ENCODE measurements at places on chromosomes 7 and 10. TPM values are rescaled to one million over a fixed set of nuclear protein-coding genes. Genes with fewer than 3 reads are reported as not detected.

GRCh38 chr7:75658369-75658768 is 80.4 kb downstream of the HIP1 start:
- no peak overlapping the region for H3K27ac ChIP-seq
- no peaks in the 10 kb centered on the region for H3K4me1 ChIP-seq
- no peak overlapping the region for H3K4me3 ChIP-seq
- H3K36me3 ChIP-seq, result no peaks in the 10 kb centered on the region

- H3K4me3 ChIP-seq, result no peak overlapping the region
- peaks cover 65% of the 10 kb centered on the region for H3K4me1 ChIP-seq
- DNase-seq, result no peak
- no peaks in the 10 kb centered on the region for H3K36me3 ChIP-seq
- peak overlapping the region; percentile 73 for H3K27ac ChIP-seq
These were observed 362.0 kb upstream of the NFE2L3 start for GRCh38 chr7:25789701-25790640.

DNA sequence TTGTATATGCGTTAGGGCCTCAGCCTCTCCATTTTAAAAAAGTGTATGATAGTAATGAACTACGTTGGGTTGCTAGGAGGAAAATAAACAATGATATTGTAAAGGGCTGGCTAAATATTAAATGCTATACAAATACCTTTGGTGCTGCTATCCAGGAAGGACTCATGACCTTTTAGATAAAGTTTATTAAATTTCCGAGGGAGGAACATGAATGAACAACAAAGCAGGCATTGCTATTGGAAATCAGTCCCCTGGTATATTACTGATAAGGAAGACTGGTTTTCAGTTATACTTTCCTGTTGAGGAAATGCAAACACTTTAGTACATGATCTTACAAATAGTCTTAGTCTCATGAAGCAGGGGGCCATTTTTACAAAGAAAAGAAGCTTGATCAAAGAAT is 17.2 kb upstream of the AGR2 start:
- no peaks in the 10 kb centered on the region for H3K36me3 ChIP-seq
- no peaks in the 10 kb centered on the region for H3K27me3 ChIP-seq
- no peak for DNase-seq
- no peak overlapping the region for H3K27ac ChIP-seq
- H3K4me1 ChIP-seq, result no peaks in the 10 kb centered on the region

- H3K4me1 ChIP-seq, result peaks cover 21% of the 10 kb centered on the region
- DNase-seq, result no peak
- no peaks in the 10 kb centered on the region for H3K27me3 ChIP-seq
- H3K27ac ChIP-seq, result peak overlapping the region; percentile 41
- no peak overlapping the region for H3K4me3 ChIP-seq
These were observed 156.7 kb upstream of the TCF7L2 start for GRCh38 chr10:112793202-112793921.

Gene BRAT1
- 24.6 TPM for total RNA-seq

- no peaks in the 10 kb centered on the region for H3K36me3 ChIP-seq
- no peak for DNase-seq
- no peaks in the 10 kb centered on the region for H3K27me3 ChIP-seq
These were observed 703.0 kb upstream of the NRP1 start for GRCh38 chr10:34037499-34037898.

GRCh38 chr7:78594156-78594555 is 795.6 kb downstream of the PHTF2 start:
- no peaks in the 10 kb centered on the region for H3K36me3 ChIP-seq
- no peak overlapping the region for H3K27ac ChIP-seq
- no peak for DNase-seq
- H3K27me3 ChIP-seq, result no peaks in the 10 kb centered on the region
- H3K4me1 ChIP-seq, result no peaks in the 10 kb centered on the region
- no peak overlapping the region for H3K4me3 ChIP-seq

Gene NPTX2
- 21.8 TPM for total RNA-seq

GRCh38 chr7:142603870-142604448 is 145.3 kb upstream of the PRSS1 start:
- DNase-seq, result no peak
- H3K36me3 ChIP-seq, result no peaks in the 10 kb centered on the region
- H3K27ac ChIP-seq, result no peak overlapping the region
- H3K27me3 ChIP-seq, result no peaks in the 10 kb centered on the region
- H3K4me1 ChIP-seq, result no peaks in the 10 kb centered on the region

GRCh38 chr7:5679813-5680473 is 101.5 kb downstream of the RNF216 start:
- H3K4me1 ChIP-seq, result no peaks in the 10 kb centered on the region
- DNase-seq, result peak; percentile 83
- H3K27me3 ChIP-seq, result no peaks in the 10 kb centered on the region
- H3K4me3 ChIP-seq, result no peak overlapping the region
- no peaks in the 10 kb centered on the region for H3K36me3 ChIP-seq

Gene SOSTDC1
- 1.6 TPM for total RNA-seq

DNA sequence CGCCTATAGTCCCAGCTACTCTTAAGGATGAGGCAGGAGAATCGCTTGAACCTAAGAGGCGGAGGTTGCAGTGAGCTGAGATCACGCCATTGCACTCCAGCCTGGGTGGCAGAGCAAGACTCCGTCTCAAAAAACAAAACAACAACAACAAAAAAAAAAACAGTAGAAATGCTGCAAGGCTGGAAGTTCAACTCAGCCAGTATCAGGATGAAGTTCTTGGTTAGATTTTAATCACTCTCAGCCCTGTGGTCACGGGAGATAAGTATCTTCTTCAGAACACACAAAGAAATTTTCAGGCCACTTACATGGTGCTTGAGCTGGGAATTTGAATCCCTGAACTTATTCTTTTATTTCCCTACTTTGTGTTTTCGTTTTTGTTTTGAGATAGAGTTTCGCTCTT is 120.4 kb downstream of the MARCHF5 start:
- no peak overlapping the region for H3K27ac ChIP-seq
- DNase-seq, result no peak
- H3K4me3 ChIP-seq, result no peak overlapping the region
- no peaks in the 10 kb centered on the region for H3K36me3 ChIP-seq
- no peaks in the 10 kb centered on the region for H3K4me1 ChIP-seq
- H3K27me3 ChIP-seq, result no peaks in the 10 kb centered on the region

DNA sequence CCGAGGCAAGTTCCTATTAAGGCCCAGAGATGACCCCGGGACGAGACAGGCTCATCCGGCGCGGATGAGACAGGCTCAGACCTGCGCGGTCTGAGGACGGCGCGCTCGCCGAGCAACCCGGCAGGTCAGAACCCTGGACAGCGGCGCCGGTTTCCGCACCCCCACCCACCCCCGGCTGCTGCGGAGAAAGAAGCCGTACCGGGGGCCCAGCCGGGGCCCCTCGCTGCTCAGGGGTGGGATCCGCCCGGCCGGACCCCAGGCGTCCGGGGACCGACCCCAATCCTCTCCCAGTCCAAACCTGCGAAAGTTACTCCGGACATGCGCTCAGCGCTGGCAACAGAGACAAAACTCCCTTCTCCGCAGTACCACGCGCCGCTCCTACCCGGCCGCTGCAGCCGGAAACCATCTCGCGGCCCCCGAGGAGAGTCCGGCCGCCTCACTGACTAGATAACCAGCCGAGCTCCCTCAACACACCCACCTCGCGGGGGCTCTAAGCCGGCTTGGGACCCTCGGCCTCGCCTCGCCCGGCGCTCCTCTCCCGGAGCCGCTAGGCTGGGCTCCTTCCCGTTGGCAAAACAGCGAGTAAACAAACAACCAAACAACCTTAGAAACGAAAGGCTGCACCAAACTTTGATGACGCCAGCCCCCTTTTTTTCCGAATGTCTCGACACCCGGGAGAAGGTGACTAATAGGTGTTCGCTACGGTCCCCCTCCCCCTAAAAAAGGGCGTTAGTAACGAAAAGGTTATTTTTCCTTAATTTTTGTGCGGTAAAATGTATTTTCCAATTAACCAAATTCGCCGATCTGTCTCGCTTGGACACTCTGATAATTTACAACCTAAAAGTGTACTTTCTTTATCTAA is 2.3 kb upstream of the DRGX start:
- DNase-seq, result no peak
- H3K36me3 ChIP-seq, result no peaks in the 10 kb centered on the region
- H3K27ac ChIP-seq, result no peak overlapping the region

Gene FAM237B
- not detected for total RNA-seq

GRCh38 chr10:119316729-119317097 is 109.3 kb downstream of the GRK5 start:
- DNase-seq, result no peak
- no peaks in the 10 kb centered on the region for H3K27me3 ChIP-seq
- H3K27ac ChIP-seq, result peak overlapping the region; percentile 65
- H3K4me3 ChIP-seq, result no peak overlapping the region
- H3K4me1 ChIP-seq, result peaks cover 56% of the 10 kb centered on the region
- H3K36me3 ChIP-seq, result no peaks in the 10 kb centered on the region

DNA sequence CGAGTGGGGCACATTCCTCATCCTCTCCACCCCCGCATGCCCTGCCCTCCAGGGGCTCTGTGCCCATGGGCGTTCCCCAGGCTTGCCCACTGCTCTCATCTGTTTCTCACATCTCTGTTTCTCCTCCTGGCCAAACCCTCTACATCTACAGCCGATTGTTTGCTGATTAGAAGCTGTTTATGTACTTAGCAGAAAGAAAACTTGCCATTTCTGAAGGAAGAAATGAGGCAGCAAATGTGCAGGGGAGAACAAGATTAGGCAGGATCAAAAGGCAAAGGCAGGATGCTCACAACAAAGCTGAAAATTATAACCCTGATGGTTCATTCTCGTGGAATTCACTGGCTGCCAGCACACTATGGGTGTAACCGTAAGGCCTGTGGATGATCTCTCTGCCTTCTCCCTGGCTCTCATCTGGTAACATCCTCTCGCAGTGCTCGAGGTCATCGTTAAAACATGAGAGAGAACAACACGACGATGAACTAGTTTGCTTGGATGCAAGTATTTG is 111.6 kb upstream of the KLF14 start:
- DNase-seq, result no peak
- no peak overlapping the region for H3K4me3 ChIP-seq
- H3K4me1 ChIP-seq, result no peaks in the 10 kb centered on the region

Gene IGFBP1
- total RNA-seq, result not detected

DNA sequence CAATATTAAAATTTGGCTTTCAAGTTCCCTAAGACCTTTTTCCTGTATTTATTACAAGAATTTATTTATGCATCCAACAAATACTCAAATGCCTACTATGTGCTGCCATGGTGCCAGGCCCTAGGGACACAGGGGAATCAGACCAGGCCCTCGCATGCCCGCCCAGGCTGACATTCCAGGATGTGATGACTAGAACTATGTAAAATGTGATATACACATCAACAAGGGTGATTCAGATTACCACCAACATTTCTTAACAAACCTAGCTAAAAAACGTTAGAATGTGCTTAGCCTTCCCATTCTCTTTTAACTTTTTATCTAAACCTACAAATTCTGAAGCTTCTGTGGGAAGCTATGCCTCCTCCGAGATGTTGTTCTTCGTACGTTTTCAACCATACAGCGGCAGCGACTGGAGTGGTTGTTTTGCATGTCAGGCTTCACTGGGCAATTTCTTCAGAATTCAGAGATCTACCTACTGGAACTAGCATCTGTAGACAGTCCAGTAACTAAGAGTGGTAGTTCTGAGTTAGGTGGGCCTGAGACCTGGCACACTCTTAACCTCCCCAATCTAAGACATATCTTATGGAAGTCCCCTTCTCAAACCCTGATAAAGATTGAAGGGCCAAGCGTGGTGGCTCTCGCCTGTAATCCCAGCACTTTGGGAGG is 22.1 kb downstream of the GNA12 start:
- no peaks in the 10 kb centered on the region for H3K36me3 ChIP-seq
- no peak overlapping the region for H3K4me3 ChIP-seq
- no peaks in the 10 kb centered on the region for H3K27me3 ChIP-seq

DNA sequence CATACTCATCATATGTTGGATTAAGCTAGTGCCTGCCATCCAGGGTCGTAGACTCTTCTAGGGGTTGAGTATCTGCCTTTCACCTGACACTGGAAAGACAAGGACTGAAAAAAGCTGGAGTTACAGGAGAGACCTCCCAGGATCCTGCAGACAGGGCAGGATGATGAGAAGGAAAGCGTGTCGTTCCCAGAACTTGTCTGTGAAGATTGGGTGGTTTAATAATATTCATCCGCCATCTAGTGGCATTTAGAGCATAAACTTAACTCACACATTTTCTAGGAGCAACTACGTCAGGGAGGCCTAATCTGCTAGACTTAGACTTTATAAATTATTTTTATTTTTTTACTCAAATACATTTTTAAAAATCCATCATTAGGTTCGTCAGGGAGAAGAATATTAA is 59.6 kb downstream of the ADRB1 start:
- no peaks in the 10 kb centered on the region for H3K27me3 ChIP-seq
- H3K4me1 ChIP-seq, result peaks cover 19% of the 10 kb centered on the region
- no peak overlapping the region for H3K4me3 ChIP-seq
- DNase-seq, result no peak
- no peaks in the 10 kb centered on the region for H3K36me3 ChIP-seq

DNA sequence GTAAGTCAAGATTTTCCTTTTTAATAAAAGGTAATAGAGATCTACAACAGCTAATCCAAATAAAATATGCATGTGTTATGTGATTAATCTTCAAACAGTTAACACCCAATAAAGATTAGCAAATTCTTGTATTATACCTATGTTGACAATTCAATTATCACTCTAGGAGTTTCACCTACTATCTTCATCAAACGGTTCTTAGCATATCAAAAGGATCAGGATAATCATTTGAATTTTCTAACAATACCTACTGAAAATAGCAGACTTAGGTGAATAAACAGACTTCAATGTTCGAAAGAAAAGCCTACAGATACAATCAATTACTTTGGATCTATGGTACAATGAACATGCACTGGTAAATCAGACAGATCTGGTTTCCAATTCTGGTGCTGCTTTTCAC is 268.3 kb downstream of the CACNA2D1 start:
- H3K27me3 ChIP-seq, result no peaks in the 10 kb centered on the region
- H3K36me3 ChIP-seq, result no peaks in the 10 kb centered on the region
- no peak for DNase-seq
- H3K4me1 ChIP-seq, result no peaks in the 10 kb centered on the region
- no peak overlapping the region for H3K4me3 ChIP-seq

DNA sequence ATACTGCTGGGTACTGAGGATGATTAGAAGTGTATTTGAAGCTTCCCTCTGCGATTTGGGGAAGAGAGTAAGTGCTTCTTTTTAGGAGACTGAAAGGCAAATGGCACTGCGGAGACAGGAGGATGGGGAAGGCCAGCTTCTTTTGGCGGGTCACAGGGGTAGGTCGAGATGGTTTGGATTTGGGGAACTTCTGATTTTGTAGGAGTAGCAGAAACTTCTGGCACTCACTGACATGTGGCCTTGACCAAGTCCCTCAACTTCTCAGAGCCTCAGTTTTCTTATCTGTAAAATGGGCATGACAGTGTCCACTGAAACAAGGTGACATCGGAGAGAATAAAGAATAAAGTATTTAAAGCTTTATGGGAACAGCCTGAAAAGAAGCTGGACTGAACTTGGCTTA is 59.8 kb upstream of the WDR11 start:
- no peaks in the 10 kb centered on the region for H3K36me3 ChIP-seq
- H3K27me3 ChIP-seq, result no peaks in the 10 kb centered on the region
- H3K4me1 ChIP-seq, result no peaks in the 10 kb centered on the region

Gene CRHR2
- not detected for total RNA-seq

Gene APBB1IP
- 3.3 TPM for total RNA-seq

DNA sequence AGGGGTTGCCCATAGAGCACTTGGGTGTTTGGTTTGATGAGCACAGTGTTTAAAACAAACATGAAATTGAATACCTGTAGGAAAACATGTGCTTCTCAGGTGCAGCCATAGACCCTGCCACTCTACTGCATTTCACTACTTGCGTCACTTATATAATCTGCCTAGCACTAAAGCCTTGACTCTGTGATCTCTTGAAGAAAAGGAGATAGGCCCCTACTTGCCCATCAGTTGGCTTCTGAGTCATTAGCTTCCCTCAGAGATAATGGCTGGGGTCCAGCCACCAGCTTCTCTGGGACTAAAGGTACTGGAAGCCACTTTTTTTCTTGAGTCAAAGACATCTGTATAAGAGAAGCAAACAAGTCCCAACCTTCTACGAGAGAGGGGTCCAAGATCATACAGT is 45.9 kb upstream of the BTRC start:
- H3K4me1 ChIP-seq, result no peaks in the 10 kb centered on the region
- H3K27ac ChIP-seq, result no peak overlapping the region
- H3K4me3 ChIP-seq, result no peak overlapping the region
